ENCODE measurements at places on chromosomes 1 and 21.

DNA sequence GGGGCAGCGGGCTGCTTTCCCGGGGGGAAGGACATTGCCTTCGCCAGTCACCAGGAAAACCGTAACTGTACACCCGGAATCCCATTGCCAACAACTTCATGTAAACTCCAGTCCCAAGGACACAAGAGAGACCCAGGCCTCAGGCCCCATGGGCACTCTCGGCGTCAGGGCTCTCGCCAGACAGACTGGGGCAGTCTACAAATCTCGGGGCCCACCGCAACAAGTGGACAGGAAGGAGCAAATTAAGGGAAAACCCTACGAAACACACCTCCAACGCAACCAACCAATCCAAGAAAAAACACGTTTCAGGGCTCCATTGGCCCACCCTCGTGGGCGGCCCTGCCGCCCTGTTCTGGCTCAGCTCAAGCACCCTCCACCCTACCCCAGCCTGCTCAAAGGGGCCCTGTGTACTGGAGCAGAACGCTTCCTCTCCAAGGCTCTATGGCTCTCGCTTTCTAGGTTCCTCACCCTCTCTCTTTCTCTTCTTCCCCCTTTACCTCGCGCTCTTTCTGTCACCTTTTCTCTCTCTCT, 4.6 kb upstream of the ZNF678 start:
- DNase-seq, result no peak

- no peak for DNase-seq
Measured at GRCh38 chr1:51298322-51298705, 32.0 kb downstream of the TTC39A start.

DNA sequence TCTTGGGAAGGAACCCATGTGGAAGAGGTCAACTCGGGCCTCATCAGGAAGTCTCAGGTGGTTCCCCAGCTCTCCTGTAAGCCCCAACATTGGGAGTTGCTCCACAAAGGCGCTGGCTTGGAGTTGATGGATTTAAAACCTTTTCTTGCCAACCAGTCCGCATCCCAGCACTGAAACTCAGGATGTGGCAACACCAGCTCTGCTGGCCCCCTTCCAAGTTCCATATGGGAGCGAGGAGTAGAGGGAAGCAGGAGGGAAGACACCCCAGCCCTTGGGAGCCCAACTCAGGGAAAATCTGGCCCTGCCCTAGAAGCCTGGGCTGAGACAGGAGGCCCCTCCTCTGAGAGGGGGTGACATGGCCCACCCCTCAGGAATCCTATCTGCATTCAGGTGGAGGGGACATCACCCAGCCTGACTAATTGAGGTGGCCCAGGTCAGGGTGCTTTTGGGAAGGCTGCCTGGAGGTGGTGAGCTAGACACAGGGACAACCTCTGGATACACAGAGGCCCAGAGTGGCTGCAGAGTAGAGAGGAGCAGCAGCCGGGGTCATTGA, 33.1 kb upstream of the DMBX1 start:
- DNase-seq, result no peak

DNA sequence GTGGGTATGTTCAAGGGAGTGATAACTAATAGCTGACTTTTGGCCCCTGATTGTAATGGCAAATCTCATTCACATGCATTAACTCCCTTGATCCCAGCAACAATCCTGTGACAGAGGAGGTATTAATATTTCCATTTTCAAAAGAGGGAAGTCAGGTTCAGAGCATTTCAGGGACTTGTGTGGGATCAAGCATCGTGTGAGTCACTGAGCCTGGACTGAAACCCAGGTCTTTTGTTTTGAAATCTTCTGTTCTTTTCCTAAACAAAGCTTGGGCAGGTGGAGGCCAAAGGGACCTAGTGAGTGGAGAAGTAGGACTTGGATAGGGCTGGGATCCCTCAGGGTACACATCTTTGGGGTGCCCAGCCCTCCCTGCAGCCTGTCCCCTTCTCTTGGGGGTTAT, 37.9 kb downstream of the ETNK2 start:
- no peak for DNase-seq

DNA sequence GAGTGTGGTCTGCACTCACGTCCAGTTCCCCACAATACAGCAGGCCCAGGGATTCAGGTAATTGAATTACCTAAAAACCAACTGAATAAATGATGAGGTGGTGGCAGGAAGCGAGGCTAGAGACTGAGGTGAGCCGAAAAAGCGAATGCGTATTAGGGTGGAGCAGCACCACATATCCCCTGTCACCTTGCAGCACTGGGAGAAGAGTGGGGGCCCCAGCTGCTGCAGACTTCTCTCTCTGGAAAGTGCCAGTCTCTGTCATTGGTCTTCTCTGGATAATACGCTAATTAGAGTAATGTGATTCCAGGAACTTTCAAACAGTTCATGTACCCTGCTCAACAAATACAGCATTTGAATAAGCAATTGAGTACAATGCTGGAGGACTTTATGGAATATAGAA, 199.0 kb downstream of the RPS6KC1 start:
- no peak for DNase-seq

- no peak for DNase-seq
Measured at GRCh38 chr1:224673141-224673540, 57.0 kb downstream of the CNIH3 start.

All from stimulated activated CD4-positive, alpha-beta T cell treated with anti-CD3 and anti-CD28 coated beads, Interleukin-15, amount 100 ng/mL, for 1 hour (primary cell).